Hematopoietic multipotent progenitor cell treated with erythropoietin and hydrocortisone succinate and interleukin-3 and kit ligand, for 15 days (in vitro differentiated cells): ENCODE measurements at places on chromosomes 7 and 10.

GRCh38 chr10:62136931-62137330 is 131.7 kb downstream of the RTKN2 start:
- DNase-seq, result no peak

- DNase-seq, result no peak
Observed at GRCh38 chr7:8176370-8177081, 85.4 kb downstream of the ICA1 start.

DNA sequence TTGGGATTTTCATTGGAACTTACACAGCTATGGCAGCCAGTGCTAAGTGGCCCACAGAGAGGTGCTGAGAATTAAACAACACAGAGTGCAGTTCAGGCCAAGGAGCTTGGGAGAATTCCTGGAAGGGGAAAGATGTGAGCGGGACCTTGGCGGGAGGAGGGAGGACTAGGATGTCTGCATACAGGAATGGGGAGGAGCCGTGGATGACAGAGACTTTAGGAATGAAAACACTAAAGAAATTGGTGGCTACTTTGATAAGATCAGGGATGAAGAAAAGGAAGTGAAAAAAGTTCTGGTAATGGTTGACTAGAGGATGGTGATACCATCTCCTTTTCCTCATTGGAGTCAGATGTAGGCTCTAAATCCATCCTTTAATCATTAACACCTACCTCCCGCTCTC is 234.2 kb upstream of the FZD8 start:
- no peak for DNase-seq

GRCh38 chr7:75064291-75064690 is 9.3 kb downstream of the RCC1L start:
- DNase-seq, result no peak

- no peak for DNase-seq
Observed at GRCh38 chr10:16155834-16156233, 281.0 kb upstream of the PTER start.

- no peak for DNase-seq
Observed at GRCh38 chr7:39509912-39510311, 56.3 kb upstream of the YAE1 start.

DNA sequence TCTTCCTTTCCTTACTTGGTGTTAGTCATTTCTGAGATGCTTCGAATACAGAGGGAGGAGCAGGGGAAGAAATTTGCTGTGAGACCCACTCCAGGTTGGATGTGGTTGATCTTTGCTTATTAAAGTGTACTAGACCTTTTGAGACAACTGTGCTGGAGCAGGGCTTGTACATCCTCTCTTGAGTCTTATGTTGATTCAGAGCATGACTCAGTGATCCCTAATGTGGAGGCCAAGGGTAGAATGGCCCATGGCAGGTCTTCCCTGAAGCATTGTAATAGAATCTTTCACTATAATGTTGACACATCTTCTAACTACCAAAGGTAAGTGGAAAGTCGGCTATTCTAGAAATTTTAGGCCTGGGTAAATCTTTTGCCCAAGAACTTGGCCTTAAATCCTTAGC is 17.0 kb upstream of the SFR1 start:
- DNase-seq, result no peak

GRCh38 chr7:70574314-70574834 is 557.6 kb upstream of the GALNT17 start:
- no peak for DNase-seq

GRCh38 chr10:63595072-63595471 is 73.9 kb downstream of the REEP3 start:
- DNase-seq, result no peak

- DNase-seq, result no peak
Observed at GRCh38 chr10:19658131-19658530, 158.1 kb upstream of the PLXDC2 start.

GRCh38 chr10:24451325-24451820 is 242.4 kb downstream of the KIAA1217 start:
- no peak for DNase-seq

GRCh38 chr10:49050906-49051305 is 64.4 kb downstream of the VSTM4 start:
- DNase-seq, result no peak

DNA sequence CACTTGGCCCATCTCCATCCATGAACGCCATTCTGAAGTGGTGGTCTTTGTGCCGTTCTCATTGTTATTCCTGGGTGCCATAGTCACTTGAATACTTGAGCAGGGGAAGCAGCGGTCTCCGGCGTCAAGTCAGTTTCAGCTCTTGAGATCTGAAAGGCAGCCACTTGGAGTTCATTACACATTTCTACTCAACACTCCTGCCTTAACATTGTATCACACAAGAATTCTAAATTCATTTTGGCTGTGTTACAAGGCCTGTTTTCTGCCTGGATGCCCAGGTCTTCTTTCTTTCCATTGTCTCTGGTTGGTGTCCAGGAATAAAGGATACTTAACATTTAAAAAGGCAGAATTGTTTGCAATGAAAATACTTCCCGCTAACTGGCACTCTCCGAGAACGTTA is 69.0 kb upstream of the RAB11FIP2 start:
- DNase-seq, result no peak

GRCh38 chr10:110827875-110828274 is 43.9 kb upstream of the PDCD4 start:
- DNase-seq, result no peak

GRCh38 chr10:48590945-48591344 is 13.9 kb downstream of the ARHGAP22 start:
- no peak for DNase-seq

DNA sequence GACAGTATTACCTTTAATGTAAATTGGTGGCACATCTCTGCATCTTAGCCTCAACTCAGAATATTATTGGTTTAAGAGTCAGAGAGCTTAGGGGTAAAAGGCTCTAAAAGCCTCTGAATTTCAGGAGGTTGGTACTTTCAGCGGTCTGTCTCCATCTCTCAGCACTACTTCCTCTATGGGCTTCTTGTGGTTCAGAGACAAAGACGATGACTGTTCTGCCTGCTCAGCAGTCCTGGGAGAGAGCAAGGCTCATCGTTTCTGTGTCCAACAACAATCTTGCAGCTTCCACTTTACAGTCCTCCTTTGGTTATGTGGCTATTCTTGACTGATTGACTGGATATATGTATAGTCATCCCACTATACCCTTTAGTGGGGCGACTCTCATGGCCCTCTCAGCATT is 394.7 kb downstream of the AUTS2 start:
- no peak for DNase-seq

DNA sequence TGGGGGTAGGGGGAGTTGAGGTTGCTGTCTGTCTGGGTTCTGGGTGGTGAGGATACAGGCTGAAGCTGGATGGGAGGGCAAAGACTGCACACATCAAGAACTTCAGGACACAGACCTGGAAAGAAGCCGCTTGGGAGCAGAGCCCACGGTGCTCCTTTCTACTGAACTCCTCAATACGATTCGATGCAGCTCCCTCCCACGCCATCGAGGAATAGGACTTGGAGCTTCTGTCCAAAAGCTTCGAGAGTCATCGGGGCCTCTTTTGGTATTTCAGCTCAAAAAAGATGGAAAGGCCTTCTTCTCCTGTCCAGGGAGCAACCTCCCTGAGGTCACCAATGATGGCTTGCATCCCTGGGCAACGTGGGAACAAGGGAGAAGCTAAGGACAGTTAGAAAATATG is 407.1 kb upstream of the MGMT start:
- DNase-seq, result no peak

DNA sequence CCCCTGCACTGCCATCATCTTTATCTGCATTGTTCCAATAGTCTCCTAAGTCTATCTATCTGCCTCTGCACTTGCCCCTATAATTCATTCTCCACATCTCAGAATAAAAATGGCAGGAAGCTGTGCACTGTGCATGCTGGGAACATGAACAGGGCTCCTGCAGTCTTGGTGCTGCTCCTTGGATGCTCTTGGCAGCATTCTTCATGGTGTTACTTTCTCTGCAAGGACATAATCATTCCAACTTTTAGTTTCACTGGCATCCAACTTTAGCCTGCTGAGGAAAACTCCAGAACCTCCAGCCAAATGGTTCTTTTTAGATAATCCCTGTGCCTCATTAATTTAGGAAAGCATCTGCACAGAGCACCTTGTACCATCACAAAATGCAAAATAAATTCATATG is 208.3 kb downstream of the STK31 start:
- no peak for DNase-seq

DNA sequence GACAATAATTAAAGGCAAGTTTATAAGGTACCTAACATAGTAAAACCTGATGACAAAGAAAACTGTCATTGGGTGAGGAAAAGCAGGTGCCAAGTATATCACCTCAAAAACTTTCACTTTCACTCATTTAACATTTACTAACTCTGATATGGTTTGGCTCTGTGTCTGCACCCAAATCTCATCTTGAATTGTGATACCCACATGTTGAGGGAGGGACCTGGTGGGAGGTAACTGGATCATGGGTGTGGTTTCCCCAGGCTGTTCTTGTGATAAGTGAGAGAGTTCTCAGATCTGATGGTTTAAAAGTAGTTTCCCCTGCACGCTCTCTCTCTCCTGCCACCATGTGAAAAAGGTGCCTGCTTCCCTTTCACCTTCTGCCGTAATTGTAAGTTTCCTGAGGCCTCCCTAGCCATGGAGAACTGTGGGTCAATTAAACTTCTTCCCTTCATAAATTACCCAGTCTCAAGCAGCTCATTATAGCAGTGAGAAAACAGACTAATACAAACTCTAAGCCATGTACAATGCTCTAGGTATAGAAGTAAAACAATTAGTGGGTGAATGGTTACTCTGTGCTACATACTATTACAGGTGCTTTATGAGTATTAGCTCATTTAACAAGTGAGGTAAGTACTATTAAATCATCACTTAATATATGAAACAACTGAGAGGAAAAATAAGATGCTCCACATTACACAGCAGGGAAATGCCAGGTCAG is 199.0 kb downstream of the CHCHD3 start:
- DNase-seq, result peak; percentile 17

DNA sequence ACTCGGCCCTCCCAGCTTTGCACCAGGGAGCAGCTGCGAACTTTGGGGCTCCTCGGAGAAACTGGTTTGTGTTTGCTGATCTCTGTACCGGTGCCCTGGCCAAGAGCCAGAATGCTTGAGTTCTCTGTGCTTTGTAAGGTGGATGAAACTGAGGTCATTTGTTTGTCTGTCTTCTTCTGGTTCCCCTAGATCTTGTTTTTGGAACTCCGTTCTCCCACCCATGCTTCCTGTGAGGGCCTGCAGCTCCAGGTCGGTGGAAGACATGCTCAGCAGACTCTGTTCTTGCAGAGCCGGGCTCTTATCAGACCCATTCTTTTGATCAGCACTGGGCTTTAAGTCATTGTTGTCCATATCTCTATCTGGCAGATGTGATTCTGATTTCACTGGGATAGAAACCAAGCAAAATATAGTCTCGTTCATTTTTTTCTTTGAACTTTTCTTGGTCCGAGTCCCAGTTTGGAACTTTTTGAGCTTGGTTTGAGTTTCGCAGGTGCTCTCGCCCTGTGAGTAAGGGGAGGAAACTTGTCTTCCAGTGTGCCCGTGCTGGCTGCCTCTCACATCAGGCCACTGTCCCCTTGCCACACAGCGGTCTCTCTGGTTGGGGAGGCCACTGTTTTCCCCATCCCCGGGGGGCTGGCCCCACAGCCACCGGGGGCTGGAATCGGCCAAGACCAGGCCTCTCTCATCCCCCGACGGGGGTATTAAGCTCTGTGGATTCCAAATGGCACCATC is 31.2 kb downstream of the JCAD start:
- no peak for DNase-seq

GRCh38 chr7:37287131-37287855 is 161.4 kb downstream of the ELMO1 start:
- no peak for DNase-seq
